ENCODE measurements at places on chromosomes 3 and 15.
A peak's percentile ranks its signal among the peaks of the same experiment; 100 is the strongest.

DNA sequence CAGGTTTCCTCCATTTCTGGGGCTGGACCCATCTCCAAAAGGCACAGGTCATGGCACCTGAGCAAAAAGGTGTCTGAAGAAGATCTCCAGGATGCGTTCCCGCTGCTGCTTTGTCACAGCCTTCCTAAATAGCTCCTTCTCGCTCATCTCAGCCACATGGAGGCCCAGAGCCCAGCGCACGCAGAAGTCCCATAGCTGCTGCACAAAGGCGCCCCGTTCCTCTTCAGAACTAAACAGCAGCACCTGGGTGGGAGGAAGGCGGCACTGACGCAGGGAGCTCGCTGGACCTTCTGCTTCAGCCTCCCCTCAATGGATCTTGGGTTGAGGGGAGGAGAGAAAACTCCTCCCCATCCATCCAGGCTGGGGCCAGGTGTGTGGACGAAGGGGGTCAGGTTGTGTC, 8.4 kb downstream of the DUOX2 start:
- no peak for DNase-seq

- no peak for DNase-seq
Measured at GRCh38 chr3:155704061-155704460, 40.8 kb downstream of the PLCH1 start.

DNA sequence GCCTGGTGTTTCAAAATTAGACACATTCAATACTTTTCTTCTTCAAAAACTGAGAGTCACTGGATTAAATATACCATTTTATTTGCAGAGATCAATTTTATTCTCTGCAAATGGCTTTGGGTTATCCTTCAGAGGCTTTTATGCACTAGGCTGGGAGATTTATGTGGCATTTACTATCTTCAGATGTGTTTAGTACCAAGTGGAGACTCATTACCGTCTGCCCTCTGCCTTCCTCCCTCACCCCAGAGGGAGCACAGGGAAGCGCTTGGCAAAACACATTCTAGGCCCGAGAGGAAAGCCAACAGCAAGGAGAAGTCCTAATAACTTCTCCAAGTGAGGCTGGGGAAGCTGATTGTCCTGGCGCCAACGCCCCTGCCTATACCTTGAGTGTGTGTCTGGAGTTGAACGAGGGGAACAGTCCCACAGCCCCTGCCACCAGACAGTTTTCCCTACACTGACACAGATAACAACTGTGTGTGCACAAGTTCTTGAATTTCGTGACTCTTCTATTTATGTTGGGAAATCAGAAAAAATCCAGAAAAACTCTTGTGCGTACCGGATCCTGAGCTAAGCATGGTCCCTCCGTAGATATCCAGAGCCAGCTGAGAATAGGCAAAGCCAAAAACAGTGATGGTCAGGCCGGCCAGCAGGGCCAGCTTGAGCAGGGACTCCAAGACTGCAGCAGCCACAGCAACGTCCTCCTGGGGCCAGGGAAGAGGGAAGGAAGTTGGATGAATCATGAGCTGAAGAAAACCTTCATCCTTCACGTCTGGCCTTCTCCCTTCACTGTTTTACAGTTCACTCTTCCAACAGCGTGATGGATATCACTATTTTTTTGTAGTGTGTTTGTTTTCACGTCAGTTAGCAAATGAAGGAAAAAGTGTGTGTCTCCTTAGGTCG, 26.6 kb downstream of the RFT1 start:
- no peak for DNase-seq

DNA sequence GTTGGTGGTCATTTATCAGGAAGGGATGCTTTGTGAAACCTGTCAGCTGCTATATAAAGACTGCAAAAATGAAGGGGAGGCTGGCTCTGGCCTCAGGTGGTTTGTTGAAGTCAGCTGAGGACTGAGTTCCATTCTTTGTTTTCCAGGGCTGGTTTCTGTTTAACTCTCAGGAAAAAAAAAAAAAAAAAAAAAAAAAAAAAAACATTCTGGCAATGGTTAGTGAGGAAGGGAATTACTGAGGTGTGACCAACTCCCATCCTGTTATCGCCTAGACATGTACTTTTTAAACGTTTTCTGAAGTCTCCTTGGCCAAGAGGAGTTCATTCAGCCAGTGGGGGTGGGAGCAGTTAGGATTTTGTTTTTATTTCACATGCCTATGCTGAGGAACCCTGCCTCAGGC, 316.3 kb downstream of the OXSM start:
- DNase-seq, result no peak

GRCh38 chr3:129695230-129695629, 88.8 kb upstream of the PLXND1 start:
- DNase-seq, result no peak

DNA sequence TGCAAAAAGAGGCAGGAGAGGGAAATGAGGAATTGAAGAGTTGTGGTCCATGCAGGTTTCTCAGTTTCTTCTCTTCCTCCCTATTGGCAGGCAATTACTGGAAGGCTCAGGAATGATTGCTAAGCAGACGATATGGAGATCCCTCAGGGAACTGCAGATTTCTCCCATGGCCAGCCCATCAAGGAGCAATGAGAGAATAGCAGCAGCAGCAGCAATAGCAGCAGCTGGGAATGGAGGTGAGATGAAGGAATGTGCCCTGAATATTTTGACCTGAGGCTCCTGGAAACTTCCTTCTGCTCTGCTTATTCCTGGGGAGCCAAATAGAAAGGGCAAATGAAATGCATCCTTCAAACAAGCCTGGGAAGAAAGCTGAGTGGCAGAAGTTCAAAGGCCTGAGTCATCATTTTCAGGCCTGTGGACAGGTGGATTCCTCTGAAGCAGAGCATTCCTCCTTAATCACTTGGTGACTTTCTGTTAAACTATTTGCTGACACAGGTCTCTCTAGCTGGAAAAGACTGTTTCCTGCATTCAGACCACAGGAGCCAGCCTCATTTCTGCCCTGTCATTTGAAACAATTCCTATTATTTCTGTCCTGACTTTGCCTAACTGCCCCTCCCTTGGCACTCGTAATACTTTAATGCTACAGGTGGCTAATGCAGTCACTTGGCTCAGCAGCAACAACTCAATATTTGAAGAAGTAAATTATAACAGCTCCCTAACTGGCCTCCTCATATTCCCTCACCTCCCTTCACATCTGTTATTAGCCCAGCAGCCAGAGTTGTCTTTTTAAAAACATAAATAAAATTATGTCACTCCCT, 146.9 kb upstream of the GADL1 start:
- DNase-seq, result peak; percentile 69
